ENCODE measurements at places on chromosomes 11 and 22.

DNA sequence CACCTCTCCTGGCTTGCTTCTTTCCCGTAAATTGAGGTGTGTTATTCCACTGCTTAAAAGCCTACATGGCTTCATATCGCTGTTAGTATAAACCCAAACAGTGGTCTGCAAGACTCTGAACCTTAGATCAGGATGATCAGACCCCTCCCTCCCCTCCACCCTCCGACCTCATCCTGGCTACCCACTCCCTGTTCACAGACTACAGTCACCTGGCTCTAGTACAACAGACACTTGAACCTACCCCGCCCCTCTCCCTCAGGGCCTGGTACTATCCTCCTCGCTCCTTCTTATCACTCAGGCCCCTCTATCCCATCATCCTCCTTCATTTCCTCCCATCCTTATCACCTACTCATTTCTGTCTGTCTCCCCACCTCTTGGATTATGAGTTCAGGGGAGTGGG lies 20.1 kb downstream of the PTPRJ start:
- DNase-seq = no peak

DNA sequence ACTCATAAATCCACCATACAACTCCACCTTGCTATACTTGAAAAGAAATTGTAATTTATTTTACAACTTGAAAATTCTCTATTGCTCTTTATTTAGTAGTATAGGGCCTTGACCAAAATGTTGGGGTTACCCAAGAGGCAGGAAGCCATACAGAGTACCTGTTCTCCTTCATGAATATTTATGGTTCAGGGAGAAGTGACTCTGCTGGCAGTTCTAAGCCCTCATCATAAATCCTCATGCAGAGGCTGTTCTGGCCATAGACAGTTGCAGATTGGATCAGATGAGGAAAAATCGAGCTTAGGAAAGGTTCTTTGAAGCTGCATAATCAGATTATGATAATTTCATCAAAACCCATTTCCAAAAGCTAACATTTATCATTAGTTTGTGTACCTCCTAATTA lies 449.4 kb upstream of the TENM4 start:
- no peak for DNase-seq

DNA sequence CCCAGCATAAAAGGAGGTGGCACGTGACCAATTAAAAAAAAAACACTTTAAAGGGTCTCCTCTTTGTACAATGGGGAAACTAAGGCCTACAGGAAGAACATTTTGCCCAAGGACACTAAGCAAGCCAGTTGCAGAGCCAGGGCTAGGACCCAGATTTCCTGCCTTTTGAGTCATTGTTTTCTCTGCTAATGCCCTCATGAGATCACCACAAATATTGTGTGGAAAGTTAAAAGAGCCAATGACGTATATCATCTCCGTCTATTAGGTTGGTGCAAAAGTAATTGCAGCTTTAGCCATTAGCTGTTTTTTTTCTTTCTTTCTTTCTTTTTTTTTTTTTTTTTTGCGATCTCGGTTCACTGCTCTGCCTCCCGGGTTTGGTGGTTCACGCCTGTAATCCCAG lies 24.1 kb upstream of the LRRC32 start:
- DNase-seq = peak; percentile 77

- no peak for DNase-seq
These were observed 3.6 kb upstream of the OR51L1 start for GRCh38 chr11:4991060-4991459.

DNA sequence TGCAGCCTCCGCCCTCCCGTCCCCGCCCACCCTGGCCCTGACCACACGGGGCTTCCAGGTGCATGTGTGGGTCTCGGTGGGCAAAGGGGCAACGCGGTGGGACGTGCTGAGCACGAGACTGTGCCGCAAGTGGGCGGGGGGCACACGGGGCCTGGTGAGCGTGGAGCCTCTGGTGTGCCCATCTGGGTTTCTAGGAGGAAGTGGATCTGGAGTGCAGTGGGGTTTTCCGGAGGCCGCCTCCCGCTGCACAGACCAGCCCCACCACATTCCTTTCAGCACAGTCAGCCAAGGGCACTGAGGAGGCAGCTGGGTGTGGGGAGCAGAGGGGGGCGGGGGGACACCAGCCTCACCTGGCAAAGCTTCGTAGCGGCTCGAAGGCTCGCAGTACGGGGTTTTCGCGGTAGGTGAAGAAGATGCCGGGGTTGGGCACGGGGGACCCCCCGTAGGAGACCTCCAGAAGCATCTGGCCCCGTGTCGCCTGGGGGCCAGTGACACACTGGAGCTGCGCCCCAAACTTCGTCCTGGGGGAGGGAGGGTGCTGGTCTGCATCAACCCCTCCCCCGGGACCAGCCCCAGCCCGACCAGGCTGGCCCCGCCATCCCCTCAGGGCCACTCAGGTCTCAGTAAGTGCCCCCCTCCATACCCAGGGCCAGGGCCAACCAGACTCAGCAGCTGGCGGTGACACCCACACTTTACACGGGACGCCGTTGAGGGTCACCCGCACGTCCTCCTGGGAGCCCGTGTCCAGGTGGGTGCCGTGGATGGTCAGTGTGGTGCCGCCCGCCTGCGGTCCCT lies 12.4 kb upstream of the MAPK11 start:
- DNase-seq = no peak

DNA sequence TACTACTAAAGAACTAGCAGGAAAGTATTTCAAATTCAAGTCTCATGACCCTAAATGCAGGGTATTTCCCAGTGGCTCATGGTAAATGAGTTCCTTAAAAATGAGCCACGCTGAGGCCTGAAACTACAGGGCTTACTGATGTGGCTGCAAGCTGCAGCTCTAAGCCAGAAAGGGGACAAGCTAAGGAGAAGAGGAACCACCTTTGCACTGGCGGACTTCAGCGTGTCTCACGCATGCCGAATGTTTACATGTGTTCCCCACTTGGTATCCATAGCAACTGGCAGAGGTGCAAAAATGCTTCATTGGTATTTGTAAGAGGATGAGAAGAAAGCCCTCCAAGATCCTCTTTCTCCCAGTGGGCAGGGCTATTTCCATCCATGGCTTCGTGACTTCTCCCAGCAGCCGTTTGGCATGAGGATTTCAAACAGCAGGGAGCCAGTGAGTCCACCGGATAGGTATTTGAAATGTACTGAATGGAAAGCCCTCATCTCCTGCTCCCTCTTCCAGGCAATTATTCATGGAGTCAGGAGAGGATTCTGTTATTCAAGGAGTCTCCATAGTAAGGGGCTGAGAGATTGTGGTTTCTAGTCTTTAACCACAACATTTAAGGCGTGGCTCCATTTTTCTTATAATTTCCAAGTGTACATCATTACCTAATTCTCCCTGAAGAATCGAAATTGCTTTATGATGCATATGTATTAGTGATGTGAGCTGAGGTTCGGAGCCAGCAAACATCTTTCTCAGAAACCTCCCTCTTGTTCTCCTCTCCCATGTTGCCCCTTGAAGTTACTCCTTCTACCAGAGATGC lies 55.3 kb upstream of the CD44 start:
- DNase-seq = no peak

DNA sequence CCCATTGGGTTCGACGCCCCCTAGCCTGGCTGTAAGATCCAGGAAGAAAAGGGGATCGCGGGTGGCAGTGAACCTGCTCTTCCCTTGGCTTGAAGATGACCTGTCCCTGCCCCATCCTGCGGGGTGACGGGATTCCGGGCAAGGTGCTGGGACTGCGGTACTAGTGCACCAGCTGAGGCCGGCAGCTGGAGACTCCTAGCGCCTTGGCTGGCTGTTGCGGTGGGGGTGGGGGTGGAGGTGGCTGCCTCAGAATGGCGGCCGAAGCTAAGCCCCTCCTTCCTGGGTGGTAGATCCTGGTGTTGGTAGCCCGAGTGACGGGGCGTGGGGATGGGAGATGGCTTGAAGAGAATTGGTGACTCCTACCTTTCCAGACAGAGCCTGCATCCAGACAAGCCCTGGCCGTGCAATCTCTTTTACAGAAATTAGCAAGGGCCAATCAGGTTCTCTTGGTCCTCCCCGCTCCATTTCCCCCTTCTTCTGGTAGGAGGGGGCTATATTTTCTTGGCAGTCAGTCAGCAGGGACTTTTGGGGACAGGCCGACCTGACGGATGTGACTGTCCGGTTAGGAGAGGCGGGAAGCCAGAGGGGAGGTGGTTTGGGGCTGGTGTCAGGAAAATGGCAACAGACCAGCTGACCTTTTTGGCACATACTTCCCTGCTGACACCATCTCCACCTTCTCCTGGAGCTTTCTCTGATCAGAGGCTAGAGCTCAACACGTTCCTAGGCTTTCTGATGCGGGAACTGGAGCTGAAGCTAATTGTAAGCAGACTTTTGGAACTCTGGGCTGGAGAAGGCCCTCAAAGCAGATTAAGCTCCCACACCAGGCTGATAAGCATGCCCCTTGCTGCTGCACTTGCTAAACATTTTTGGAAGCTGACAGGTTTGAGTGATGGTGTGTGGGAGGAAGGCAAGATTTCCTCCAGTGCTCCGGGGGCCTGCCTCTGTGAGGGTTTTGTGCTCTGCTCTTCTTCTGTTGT lies 2.0 kb downstream of the NAV2 start:
- DNase-seq = no peak

DNA sequence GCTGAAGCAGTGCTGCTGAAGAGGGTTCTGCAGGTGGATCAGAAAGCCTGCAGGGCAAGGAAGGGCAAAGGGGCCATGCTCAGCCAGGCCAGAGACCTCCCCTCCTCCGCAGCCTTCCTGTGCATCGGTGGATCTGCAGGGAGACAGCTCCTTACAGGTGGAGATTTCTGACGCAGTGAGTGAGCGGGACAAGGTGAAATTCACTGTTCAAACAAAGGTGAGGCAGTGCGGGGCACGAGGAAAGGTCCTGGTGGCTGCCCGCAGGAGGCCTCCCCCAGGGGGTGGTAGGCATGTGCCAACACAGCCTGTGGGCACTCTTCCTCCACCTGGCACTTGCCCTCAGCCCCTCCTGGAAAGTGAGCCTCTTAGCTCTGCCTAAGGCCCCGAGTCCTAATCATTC lies 8.6 kb downstream of the CFL1 start:
- DNase-seq = no peak
